ENCODE measurements at places on chromosomes 12 and 14.

- DNase-seq = peak; percentile 53
These were observed 376.0 kb downstream of the ALG10 start for GRCh38 chr12:34398366-34398705.

GRCh38 chr12:26748741-26749431 is 84.1 kb downstream of the ITPR2 start:
- DNase-seq = no peak

DNA sequence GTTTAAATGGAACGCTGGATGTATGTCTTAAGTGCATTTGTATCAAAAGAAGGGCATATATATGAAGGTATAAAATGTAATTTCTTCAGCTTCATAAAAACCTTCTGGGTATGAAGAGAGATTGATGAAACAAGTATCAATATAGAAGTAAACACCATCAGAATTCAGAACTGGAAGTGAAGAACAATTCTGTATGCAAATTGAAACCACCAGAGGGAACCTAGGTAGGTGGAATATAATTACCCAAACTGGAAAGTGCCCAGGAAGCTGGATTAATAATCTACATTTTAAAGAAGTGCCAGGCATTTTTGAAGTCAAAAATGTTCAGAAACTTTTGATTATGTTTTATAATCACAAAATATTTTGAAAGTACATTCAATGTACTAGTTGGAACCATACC is 336.2 kb upstream of the GARIN6 start:
- DNase-seq = no peak

GRCh38 chr12:67601126-67601525 is 47.4 kb upstream of the DYRK2 start:
- DNase-seq = no peak

- DNase-seq = no peak
These were observed 23.3 kb downstream of the DMAC2L start for GRCh38 chr14:50335389-50335788.

DNA sequence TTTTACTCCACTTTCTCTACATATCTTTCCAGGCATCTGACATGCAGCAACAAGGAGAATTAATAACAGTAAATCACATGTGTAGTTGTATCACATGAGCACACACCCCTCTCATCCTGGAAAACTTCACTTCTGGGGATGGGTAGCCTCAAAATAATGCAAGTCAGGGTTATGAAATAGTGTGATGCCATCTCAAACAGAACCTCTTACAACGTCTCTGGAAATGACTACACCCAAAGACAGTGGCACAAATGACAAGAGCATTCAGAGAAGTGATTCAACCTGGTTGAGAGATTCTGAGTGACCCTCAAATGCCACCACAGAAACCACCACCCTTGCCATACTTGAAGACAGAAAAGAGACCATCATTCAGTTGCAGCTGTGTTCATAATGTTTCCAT is 2.8 kb downstream of the DIO2 start:
- no peak for DNase-seq

Data from ascending aorta (tissue), 2 donors.